Breast epithelium (tissue), 4 donors: ENCODE measurements at places on chromosomes 5 and 9. TPM values are rescaled to one million over a fixed set of nuclear protein-coding genes. Genes with fewer than 3 reads are reported as not detected.

The DNAI1 gene
- total RNA-seq: 3.2 TPM

The IFNB1 gene
- not detected for total RNA-seq

The CYLC2 gene
- total RNA-seq: not detected

The FOXD4L5 gene
- total RNA-seq: 0.29 TPM

The ADCY2 gene
- 4.9 TPM for total RNA-seq

The WDR38 gene
- not detected for total RNA-seq

The ACOT12 gene
- total RNA-seq: not detected

The ABITRAM gene
- 9.1 TPM for total RNA-seq

The PHYHD1 gene
- total RNA-seq: 67.0 TPM

The ANKRD34B gene
- not detected for total RNA-seq

DNA sequence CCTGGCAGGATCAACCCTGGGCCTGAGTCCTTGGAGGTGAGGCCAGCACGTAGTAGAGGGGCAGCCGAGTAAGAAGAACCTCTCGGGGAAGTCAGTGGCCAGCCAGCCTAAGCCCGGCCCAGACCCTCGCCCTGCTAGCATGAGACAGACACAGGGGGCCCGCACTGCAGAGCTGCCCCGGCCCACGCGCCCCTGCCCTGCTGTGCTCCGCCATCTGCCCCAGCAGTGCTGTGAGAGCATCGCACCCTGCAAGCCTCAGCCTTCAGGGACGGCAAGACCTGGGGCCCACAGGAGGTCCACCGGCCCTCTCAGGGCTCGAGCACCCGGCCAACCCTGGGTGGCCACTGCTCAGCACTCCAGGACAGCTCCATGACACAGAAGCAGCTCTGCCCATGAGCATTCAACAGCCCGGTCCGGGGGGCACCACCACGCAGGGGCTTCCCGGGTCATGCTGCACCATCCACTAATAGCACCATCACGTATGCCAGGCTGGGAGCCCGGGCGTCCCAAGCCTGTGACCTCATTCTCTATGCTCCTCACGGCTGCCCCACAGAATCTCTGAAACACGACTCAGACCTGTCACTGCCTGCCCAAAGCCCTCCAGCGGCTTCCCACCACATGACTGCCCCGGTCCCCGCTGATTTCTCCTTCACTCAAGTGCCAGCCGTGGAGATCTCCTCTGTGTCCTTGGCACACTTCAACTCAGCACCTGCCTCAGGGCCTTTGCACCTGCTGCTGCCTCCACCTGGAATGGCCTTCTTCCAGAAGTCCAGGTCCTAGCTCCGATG is 38.1 kb downstream of the ADAMTS2 start:
- DNase-seq: no peak

DNA sequence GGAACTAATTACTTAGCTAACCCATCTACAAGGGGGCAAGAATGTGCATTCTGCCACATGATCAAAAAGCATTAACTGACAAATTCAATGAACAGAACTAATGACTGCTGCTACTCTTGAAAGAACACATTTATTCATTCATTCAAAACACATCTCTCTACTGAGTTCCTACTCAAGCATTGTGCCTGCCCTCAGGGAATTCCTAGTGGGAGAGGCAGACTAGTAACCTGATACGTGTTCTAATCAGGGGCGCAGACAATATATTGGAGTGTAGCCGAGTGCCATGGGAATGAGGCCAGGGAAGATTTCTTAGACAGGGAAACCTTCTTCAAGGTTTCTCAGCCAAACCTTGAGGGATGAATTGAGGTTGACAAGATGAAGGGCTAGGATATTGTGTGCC is 56.7 kb upstream of the PAPPA start:
- no peak for DNase-seq

GRCh38 chr9:125428060-125428901 is 166.7 kb downstream of the GAPVD1 start:
- DNase-seq: no peak

DNA sequence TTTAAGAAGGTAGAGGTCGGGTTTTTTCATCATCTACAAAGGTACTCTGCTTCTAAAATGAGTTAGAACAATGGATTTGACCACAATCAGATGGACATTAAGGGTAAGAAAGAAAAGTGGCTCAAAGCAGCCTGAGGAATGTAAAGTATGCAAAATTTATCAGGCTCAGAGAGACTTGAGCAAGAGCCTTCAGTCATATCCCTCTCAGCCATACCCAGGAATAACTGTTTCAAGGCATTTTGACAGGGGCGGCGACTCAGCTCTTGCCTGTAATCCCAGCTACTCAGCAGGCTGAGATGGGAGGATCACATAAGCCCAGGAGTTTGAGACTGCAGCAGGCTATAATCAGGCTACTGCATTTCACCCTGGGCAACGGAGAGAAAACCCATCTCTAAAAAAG is 38.8 kb upstream of the ANXA2R start:
- no peak for DNase-seq

GRCh38 chr9:12997009-12997408 is 222.2 kb downstream of the LURAP1L start:
- no peak for DNase-seq

GRCh38 chr5:122985954-122986721 is 50.4 kb downstream of the PPIC start:
- no peak for DNase-seq

- no peak for DNase-seq
These were observed 20.9 kb upstream of the SLC31A2 start for GRCh38 chr9:113129884-113130283.

DNA sequence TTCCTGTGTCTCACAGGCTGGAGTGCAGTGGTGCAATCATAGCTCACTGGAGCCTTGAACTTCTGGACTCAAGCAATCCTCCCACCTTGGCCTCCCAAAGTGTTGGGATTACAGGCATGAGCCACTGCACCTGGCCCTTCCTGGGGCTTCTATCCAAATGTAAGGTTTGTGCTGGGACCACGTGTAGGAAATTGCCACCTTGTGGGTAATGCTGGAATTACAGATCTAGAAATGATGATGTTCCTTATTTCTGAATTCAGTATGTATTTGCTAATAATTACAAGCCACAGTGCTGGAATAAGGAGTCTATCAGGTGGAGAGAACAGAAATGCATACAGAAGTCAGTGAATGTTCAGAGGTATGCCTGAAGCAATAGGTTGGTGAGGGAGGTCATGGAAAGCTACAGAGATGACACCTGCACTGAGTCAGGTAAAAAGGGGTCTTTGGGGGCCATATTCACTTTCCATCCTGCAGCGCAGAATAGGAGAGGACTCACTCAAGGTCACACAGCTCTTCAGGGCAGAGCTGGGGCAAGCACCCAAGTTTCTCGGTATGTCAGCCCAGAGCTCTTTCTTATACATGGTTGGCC is 8.8 kb upstream of the IGFBPL1 start:
- DNase-seq: no peak

DNA sequence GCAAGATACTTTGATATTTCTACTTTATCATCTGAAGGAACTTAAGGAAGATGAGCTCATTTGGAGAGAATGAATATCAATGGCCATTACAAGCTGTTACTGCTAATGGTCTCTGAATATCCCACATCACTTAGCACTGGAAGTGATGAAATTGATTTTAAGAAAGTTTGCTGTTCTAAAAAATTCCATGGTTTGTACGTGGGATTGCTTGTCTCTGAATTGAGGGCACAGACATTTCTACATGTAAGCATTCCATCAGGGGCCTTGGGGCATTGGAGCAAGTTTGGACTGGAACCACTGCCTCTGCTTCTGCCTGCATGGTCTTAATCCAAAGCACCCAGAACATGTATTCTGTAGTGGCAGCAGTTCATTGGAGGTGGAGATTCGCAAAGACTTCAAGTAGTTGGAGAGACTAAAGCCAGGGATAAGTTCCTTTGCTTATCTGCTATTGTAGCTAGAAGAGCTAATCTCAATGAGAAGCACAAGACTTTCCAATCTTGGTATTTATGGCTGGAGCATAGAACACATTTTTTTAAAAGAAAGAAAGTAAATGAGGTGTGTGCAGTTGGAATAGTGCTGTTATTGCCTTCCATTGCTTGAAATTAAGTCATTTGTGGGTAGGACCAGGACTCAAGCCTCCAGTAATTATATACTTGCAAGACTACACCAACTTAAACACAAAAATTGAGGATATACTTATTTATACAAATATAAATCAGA is 424.2 kb downstream of the SPATA31D1 start:
- DNase-seq: no peak

- DNase-seq: no peak
These were observed 383.1 kb downstream of the FAM170A start for GRCh38 chr5:120012431-120012830.

- peak; percentile 64 for DNase-seq
These were observed at the start of gene ARHGEF28 for GRCh38 chr5:73625944-73626811. Gene ARHGEF28, plus strand, starts transcription at chr5:73626196. Its CDS starts 58,656 bp downstream, at chr5:73684852.

DNA sequence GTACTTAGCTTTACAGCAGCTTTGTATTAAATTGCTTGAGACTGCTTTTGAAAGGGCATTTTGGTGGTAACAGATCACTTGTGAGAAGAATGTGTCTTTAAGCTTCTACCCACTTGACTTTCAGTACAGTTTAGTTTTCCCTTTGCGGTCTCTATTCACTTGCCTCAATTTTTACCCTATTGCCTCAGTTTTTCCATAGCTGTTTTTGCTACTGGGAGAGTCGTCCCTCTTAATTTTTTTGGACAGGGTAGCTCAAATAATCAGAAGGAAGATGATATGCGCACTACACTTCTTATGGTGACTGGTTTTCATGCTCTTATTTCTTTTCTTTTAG is 18.8 kb downstream of the UGCG start:
- DNase-seq: no peak

DNA sequence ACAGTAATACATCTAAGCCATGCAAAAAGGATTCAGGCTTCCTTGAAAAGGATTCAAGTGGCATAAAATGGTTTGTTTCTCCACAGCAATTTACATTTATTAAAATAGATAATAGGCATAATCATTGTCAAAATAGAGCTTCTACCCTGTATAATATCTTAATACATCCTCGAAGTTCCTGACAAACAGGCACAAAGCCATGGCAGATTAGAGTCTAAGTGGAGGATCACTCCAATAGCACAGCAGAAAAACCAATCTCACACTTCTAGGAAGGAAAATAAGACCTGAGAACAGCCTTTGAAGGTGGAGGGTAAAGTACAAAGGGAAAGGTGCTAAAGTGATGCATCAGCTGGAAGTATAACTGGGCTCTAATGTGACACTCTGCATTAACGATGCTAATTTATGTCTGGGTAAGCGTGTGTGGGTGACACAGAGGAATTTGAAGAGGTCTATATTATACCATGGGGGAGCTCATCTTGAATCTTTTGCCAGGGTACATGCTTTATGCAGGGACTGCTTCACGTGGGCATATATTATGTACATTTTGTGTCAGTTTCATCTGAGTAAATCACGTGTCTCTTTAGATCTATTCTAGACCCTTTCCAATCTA is 28.8 kb downstream of the PPP2R2B start:
- no peak for DNase-seq

DNA sequence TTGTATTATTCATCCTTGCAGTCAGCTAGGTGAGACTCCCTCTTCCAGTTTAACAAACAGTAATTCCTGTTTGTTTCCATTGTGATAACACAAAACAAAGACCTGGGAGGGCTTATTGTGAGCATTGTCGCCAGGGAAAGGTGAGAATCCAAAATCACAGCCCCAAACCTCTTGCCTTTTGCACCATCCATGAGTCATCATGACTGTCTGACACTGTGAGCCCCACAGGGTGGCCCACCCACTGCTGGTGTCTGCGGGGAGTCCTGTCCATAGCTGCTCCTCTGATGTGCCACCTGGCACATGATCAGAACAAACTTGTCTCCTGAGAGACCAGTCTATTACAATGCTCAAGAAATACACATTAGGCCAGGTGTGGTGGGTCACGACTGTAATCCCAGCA is 33.7 kb upstream of the S1PR3 start:
- no peak for DNase-seq

- no peak for DNase-seq
These were observed 52.6 kb upstream of the KLF9 start for GRCh38 chr9:70466976-70467561.

- DNase-seq: no peak
These were observed 838.4 kb upstream of the NUDT12 start for GRCh38 chr5:104400941-104401340.

DNA sequence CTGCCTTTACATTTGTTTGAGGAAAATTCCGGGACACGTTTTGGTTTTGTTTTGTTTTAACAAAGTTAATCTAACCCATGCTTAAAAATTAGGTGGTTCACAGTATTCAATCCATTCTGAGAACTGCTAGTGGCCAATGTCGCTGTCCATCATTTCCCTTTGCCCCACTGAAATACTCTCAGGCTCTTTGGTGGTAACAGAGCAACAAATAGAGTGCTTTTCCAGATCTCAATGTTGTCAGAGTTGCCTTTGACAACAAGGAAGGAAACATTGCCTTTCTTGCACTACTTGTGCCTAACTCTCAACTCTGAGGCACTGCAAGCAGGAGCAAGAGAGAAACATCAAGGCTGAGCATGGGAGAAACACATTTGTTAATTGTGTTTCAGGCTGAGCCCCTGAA is 154.0 kb downstream of the MCTP1 start:
- no peak for DNase-seq

DNA sequence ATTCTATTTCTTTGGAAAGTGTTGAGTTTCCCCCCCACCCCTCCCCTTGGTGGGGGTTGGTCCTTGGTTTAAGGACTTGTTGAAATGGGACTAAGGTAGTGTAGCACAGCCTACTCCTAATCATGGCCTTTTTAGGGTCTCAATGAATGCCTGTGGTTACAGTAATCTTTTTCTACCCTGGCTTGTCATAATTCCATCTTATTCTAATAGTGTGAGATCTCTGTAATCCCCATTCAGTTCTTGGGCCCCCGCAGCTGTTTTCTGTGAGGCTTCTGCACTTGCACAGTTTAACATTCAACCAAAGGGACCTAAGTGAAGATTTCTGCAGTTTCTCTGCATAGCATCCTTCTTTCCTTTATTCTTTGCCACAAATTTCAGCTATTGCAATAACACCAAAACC is 30.7 kb downstream of the TNFSF15 start:
- no peak for DNase-seq

DNA sequence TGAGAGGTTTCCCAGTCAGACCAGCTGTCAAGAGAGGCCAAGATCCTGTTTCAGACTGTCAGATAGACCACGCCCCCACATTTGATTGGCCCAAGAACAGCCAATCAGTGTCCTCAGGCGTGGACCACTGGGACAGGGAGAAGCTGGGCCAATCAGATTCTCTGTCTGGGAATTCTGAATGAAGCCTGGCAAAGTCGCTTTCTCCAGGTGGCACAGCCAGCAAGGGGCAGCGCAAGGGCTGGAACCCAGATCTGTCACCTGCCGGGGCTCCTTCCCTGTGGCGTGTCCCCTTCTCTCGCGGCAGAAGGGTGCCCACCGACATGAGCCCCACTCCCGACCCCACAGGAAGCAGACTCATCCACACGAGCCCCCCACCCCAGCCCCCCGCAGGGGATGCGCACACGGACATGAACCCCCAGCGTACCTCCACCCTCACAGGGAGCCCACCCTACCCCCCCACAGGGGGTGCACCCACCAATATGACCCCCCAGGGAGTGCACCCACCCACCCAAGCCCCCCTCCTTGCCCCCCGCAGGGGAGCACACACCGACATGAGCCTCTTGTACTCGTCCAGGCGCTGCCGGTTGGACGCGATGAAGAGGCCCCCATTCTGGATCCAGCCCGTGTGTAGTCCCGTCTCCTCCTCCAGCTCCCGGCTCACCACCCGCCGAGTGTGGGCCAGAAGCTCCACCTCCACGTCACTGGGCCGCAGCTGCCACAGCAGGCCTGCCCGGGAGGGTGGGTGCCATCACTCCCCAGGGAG is 6.1 kb downstream of the SARDH start:
- no peak for DNase-seq

- DNase-seq: no peak
These were observed 218.0 kb upstream of the C9orf72 start for GRCh38 chr9:27791311-27791710.

GRCh38 chr9:81669866-81670265 is 19.5 kb downstream of the TLE1 start:
- no peak for DNase-seq
